ENCODE measurements at places on chromosomes 1 and 21.

GRCh38 chr1:212754680-212755079, 36.9 kb downstream of the NSL1 start:
- DNase-seq = no peak

- DNase-seq = no peak
These were observed 39.8 kb upstream of the C1orf105 start for GRCh38 chr1:172380441-172381244.

DNA sequence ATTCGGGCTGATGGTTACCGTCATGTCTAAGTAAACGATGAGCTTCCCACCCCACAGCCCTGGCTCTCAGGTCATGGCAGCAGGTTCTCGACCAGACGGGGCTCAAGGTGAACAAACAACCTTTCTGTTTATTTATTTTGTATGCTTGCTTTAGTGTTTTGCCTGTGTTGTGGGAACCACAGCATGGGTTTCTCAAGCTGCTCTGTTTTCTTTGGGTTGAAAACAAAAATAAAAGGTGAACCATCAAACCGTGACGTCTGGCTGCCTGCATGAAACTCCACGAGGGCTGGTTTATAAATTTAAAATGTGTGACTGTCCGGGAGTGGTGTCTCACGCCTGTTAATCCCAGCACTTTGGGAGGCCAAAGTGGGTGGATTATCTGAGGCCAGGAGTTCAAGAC, 28.0 kb downstream of the TMEM51 start:
- no peak for DNase-seq

GRCh38 chr1:43600033-43601020, 49.6 kb upstream of the KDM4A start:
- no peak for DNase-seq

- DNase-seq = no peak
These were observed 4.4 kb upstream of the FNDC5 start for GRCh38 chr1:32874860-32875752.

GRCh38 chr1:52288286-52288685, 77.7 kb downstream of the CC2D1B start:
- no peak for DNase-seq

DNA sequence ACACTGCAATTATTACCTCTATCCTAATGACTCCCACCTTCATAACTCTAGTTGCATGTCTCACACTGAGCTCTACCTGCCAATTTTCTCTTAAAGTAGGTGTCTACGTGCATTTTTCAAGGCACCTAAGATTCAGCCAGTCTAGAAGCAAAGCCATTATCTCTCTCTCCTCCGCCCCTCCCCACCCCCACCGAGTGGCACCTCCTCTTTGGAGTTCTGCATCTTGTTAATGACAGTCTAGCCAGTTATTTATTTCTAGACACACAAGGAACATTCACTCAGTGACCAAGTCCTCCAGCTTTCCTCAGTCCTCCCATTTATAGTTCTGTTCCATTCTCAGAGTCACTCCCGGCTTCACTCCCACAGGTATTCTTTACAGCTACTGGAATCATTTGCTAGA, 47.6 kb downstream of the ASTN1 start:
- no peak for DNase-seq

- DNase-seq = no peak
These were observed 604.7 kb downstream of the PTPRC start for GRCh38 chr1:199243423-199244061.

DNA sequence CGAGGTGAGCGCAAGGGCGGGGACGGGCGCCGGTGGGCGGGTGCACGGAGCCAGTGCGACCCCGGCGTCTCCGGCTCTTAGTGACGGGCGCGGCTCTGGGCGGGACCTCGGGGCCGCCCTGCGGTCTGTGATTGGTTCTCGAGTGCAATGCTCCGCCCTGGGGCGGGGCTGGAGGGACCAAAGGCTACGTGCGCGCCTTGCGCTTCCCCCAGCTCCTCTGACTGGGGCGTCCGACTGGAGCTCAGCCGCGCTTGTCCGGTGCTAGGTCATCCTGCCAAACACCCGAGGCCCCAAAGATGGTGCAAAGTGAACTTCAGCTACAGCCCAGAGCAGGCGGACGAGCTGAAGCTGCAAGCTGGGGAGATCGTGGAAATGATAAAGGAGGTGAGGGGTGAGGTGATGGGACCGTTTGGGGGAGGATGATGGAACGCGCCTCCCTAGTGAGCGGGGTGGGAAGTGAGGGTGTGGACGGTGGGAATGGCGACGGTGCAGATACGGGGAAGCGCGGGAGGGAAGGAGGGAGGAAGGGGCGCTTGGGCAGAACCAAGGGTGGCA, 811 bp downstream of the SH3D21 start:
- peak; percentile 89 for DNase-seq

DNA sequence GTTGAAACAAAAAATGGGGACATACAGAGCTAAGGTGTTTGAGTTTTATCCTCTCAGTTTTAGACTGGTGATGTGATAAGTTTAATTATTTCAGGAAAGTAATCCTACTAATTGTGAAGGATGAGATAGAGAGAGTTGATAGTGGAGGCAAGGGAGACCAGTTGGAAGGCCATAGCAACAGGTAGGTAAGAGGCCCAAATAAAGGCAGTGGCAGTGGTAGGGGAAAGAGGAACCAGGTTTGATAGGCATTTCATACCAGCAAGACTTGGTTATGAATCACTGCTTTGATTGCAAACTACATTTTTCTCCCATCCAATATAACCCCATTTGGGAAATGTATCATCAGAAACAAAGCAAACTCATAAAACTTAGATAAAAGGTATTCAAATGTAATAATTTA, 63.1 kb upstream of the SH3GLB1 start:
- DNase-seq = no peak

GRCh38 chr1:35454616-35455015, 102.6 kb downstream of the KIAA0319L start:
- DNase-seq = no peak

GRCh38 chr1:205258719-205259118, 31.0 kb downstream of the TMCC2 start:
- DNase-seq = no peak

- no peak for DNase-seq
These were observed 101.9 kb downstream of the RGS21 start for GRCh38 chr1:192418552-192419285.

DNA sequence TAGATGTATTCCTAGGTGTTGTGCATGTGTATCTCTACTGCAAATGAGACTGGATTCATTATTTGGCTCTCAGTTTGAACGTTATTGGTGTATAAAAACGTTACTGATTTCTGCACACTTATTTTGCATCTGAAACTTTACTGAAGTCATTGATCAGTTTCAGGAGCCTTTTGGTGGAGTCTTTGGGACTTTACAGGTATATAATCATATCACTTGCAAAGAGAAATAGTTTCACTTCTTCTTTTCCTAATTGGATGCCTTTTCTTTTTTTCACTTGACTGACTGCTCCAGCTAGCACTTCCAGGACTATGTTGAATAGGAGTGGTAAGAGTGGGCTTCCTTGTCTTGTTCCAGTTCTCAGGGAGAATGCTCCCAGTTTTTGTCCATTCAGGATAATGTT, 252.2 kb downstream of the SMYD3 start:
- DNase-seq = no peak

GRCh38 chr1:83827741-83828140, 171.2 kb downstream of the TTLL7 start:
- no peak for DNase-seq

- DNase-seq = no peak
These were observed 1.7 kb upstream of the GADD45A start for GRCh38 chr1:67683316-67683715.

DNA sequence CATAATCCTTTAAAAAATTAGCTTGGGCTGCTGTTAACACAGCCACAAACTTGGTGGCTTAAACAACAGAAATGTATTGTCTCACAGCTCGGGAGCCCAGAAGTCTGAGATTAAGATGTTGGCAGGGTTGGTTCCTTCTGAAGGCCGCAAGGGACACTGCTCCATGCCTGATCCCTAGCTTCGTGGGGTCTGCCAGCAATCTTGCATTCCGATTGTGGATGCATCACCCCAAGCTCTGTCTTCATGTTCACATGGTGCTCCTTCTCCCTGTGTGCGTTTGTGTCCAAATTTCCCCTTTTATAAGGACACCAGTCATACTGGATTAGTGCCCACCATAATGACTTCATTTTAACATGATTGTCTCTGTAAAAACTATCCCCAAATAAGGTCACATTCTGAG, 5.0 kb upstream of the HHIPL2 start:
- no peak for DNase-seq

DNA sequence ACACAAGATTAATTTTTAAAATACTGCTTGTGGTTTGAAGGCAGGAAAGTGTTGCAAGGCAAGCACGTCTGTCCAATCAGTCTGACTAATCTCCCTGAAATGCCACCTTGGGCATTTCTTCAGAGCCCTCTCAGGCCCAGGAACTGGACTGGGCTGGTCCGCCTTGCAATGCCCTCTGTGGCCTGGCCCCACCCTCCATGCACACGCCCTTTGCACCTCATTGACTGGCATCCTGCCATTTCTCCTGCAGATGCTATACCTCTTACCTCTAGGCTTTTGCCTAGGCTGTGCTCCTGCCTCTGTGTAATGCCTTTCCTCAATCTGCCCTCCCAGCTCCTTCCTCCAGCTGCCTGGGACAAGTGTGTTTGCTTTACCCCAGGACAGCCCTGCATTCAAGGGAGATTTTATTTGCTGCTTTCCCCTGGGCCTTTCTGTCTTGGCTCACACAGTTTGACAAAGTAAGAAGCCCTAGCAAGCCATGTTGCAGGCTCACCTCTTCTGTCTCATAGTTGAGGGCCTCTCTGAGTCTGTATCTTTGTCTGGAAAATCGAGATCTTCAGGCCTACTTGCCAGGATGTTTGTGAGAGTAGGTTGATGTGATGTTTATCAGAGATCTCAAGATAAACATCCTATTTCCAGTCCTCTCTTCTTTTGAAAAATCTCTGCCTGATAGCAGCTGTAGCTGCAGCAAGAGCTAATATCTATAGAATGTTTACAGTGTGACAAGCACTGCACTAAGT, 149.2 kb upstream of the JUN start:
- no peak for DNase-seq

DNA sequence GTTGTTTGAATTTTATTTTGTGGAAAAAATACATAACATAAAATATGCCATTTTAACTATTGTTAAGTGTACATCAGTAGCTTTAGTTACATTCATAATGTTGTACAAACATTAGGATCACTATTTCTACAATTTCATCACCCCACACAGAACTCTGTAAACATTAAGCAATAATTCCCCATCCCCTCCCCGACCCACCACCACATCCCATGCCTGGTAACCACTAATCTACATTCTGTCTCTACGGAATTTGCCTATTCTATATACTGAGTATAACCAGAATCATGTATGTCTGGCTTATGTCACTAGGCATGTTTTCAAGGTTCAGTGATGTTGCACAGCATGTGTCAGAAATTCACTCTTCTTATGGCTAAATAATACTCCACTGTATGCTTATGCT, 47.7 kb downstream of the CDC42BPA start:
- DNase-seq = no peak

GRCh38 chr1:47238935-47239592, 7.0 kb upstream of the TAL1 start:
- DNase-seq = no peak

- DNase-seq = no peak
These were observed 186.8 kb downstream of the SMYD3 start for GRCh38 chr1:246320286-246320685.

GRCh38 chr1:198101716-198102453, 54.9 kb upstream of the NEK7 start:
- no peak for DNase-seq

DNA sequence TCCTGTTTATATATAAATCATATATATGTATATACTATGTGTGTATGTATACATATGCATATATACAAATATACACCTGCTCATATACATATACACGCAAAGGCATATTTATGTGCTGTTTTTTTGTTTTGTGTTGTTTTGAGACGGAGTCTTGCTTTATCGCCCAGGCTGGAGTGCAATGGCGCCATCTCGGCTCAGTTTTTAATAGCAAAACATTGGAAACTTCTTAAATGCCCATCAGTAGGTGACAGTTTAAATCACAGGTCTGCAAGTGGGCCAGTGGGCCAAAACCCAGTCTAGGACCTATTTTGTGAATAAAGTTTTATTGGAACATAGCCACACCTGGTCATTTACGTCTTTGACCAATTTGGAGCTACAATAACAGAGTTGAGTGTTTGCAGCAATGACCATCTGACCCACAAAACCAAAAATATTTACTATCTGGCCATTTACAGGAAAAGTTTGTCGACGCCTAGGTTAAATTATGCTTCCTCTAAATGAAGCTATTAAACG, 132.3 kb downstream of the TOMM20 start:
- no peak for DNase-seq

DNA sequence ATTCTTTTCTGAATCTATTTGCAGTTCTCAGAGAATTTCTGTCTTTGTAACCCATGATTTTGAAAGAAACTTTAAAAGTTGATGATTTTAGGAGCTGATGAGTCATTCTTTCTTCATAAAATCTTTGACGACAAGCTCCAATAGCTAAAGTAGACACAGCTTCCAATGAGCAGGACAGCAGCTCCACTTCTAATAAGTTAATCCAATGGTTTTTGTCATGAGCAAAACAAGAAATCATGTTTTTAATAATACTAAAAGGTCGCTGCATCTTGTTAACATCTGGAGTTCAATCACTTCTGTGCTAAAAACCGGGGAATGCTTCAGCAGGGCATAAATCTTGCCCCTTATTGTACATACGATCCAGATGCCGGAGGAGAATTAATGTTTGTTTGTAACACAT, 48.9 kb upstream of the GORAB start:
- no peak for DNase-seq

DNA sequence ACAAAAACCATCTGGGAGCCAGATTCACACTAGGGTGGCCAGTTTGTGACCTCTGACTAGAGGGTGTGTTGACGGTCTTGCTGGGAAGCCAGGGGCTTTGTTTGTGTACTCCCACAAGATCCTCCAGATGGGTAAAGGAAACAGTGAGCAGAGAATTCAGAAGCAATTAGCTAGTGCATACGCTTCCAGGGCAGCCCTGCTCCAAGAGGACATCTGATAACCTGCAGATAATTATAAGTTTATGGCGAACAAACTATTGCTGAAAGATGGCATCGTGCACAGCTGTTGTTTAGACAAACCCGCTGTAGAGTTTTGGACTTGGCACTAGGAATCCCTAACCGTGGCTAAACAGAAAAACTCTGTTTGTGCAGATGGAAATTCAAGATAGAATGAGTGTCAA, 326.4 kb downstream of the TGFB2 start:
- DNase-seq = no peak

DNA sequence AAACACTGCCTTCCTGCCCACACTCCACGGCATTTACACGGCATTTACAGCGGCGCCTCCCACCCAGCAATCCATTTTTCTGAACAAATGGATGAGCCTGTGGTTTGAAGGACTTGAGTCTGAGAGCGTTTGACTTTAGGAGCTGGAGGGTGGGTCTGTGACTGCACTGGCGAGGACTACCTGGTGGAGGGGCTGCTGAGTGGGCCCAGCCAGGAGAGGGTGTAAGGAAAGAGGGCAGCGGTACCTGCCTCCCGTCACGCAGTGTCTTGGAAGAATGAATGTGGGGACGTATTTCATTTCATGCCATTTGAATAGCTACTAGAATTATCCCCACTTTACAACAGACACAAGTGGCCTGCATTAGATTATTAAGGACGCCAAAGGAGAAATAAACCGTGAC, 62.9 kb downstream of the B3GALT5 start:
- DNase-seq = no peak

GRCh38 chr1:186286615-186287315, 88.3 kb downstream of the TPR start:
- no peak for DNase-seq

- DNase-seq = no peak
These were observed 8.8 kb upstream of the ANGPTL7 start for GRCh38 chr1:11180342-11180744.

Measured in stimulated activated CD4-positive, alpha-beta T cell treated with anti-CD3 and anti-CD28 coated beads, Interleukin-1b, Interleukin-23, amount 100 ng/mL, for 1 hour (primary cell).